Left ventricle myocardium superior (tissue), 1 donor: ENCODE measurements at places on chromosomes 6 and 20. TPM values are rescaled to one million over a fixed set of nuclear protein-coding genes. Genes with fewer than 3 reads are reported as not detected.

MYLK2 gene
- 0.10 TPM for total RNA-seq

POPDC3 gene
- total RNA-seq: 59.2 TPM

LY6G5C gene
- total RNA-seq: 1.8 TPM

C6orf15 gene
- not detected for total RNA-seq

DNA sequence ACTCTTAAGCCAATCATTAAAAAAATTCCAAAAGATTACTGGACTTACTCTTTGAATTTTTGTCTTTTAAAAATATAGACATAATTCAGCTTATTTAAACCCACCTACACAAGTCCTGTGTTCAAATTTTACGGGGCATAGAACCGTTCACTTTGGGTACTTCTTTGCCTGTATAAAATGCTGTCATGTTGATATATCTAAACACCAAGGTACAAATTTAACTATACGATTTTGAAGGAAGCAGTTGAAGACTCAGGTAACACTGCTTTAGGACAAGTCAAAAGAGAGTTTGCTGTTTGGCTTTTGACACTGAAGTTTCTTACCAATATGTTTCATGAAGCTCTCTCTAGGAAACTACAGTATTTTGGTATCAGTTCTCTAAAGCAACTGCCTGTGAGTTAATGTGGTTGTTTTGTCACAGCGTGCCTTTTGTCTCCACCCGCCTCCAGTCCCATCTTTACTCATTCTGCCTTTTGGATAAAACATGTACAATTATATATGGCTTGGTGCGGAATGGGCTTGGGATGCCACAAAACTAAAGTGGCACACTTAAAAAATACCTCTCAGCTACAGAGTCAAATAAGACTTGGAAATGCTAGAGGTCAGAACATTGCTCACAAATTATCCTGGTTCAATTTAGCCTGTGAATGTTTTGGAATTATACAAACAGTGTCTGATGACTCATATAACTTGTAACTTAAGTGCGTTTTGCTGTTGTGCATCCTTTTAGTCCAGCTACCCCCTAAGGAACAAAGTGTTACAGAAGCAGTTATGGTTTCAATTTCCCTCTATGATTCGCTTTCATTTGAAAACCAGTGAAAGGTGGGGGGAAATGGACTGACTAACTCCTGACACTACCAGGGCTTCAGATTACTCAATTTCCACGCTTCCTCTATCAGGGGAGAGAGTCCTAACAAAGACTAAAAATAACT, 38.7 kb downstream of the RGS17 start:
- no peak for DNase-seq

DNA sequence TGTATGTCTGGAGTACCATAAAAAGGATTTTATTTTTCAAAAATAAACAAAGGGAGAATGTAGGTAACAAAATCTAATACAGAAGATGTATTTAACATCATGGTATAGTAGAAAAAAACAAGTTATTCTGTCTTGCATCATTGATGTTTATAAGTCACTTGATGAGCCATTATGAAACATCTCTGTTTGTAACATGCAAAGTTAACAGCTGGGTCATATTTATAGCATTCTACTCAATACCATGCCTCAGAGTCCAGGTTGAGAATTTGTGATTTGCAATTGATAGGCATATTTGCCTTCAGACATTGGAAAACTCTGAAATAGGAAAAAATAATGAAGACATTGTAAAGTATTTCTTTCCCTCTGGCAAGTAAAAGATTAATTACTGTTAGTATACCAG, 52.3 kb upstream of the IL20RA start:
- no peak for DNase-seq

DNA sequence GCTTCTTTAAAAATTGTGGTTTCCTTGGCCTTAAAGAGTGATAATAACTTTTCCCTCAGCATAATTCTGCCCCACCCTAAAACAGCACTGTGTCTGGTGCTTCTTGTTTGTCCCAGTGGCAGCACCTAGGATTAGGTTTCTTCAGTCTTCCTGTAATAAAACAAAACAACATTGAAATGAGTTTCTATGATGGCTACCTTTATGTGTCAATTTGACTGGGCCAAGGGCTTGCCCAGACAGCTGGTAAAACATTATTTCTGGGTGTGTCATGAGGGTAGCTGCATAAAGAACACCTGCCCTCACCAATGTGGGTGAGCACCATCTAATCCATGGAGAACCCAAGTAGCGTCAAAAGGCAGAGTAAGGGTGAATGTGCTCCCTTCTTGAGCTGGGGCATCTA, 117.8 kb downstream of the QRSL1 start:
- no peak for DNase-seq

GRCh38 chr6:31721351-31722020, at the start of gene LY6G6C:
LY6G6C (minus strand) TSS chr6:31721746; CDS start chr6:31721679, 67 bp downstream.
- DNase-seq: no peak

- DNase-seq: no peak
Observed at GRCh38 chr6:161166176-161166575, 107.7 kb downstream of the AGPAT4 start.

- no peak for DNase-seq
Observed at GRCh38 chr6:28816909-28817807, 106.6 kb downstream of the TRIM27 start.

DNA sequence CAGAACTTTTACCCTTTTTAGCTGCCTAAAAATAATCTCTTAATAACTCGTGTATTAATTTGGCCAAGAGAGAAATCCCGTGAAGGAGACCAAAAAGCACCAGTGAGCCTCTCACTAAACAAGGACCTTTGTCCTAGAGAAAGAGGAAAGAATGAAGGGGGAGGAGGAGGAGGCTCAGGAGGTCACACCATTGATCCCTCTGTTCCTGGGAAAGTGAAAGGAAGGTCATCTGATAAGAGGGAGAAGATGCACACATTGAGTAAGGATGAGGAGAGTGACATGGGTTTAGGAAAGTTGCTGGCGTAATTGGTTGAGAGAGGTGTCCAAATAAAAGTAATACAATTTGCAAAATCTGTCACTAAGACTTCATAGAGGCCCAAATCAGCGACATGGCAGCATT, 49.2 kb downstream of the HLA-DPB1 start:
- no peak for DNase-seq

- DNase-seq: peak; percentile 33
Observed at GRCh38 chr6:108113557-108114519, 39.3 kb upstream of the OSTM1 start.

GRCh38 chr20:15205719-15206118, 868.3 kb upstream of the FLRT3 start:
- DNase-seq: no peak

GRCh38 chr6:54102238-54102637, 9.0 kb upstream of the MLIP start:
- DNase-seq: no peak

GRCh38 chr20:59560588-59561227, 43.6 kb upstream of the PHACTR3 start:
- DNase-seq: no peak
